ENCODE measurements at places on chromosomes 2 and 18. TPM values are rescaled to one million over a fixed set of nuclear protein-coding genes. Genes with fewer than 3 reads are reported as not detected.

LRP1B gene
- not detected for total RNA-seq

SPAG16 gene
- total RNA-seq = 3.2 TPM

PKDCC gene
- total RNA-seq = not detected

MYO3B gene
- total RNA-seq = not detected
